Stimulated activated CD8-positive, alpha-beta memory T cell treated with anti-CD3 and anti-CD28 coated beads, Interleukin-15, amount 100 ng/mL, for 24 hours (primary cell): ENCODE measurements at places on chromosomes 4 and X.

DNA sequence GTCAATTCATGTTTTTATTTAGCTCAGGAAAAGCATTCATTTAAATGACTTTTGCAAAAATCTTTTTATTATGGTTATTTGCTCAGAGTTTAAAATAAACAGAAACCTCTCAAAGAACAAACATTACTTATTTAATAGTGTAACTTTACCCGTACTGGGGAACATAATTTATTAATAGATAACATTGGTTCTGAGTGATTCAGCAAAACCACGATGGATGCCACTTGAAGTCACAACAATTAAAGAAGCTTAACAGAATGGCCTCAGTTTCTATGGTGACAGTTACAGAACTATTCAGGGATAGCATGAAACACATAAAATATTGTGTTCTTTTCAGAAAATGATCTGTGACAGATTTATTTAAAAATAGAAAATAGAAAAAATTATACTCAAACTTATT, 368.7 kb downstream of the CCSER1 start:
- no peak for DNase-seq

DNA sequence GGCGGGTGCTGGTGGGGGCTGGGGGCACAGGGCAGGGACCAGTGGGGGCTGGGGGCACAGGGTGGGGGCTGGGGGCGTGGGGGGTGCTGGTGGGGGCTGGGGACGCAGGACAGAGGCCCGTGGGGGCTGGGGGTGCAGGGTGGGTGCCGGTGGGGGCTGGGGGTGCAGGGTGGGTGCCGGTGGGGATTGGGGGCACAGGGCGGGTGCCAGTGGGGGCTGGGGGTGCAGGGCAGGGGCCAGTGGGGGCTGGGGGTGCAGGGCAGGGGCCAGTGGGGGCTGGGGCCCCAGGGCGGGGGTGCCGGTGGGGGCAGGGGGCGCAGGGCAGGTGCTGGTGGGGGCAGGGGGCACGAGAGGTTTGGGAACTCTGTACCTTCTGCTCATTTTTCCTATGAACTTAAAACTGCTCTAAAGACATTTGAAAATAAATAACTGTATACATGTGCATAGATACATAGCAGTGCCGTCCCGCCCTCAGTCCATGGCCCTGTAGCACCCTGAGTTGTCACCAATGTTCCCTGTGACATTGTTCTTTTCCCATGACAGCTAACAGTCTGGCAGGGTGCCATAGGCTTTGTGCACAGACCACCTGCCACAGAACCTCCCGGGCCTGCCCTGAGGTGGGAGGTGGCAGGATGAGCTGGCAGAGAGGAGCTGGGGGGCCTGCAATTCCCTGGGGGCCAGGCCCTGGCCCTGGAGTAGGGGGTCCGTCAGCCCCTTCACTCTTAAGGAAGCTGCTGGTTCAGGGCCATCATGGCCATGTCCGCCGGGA, 35.6 kb upstream of the ADRA2C start:
- no peak for DNase-seq

GRCh38 chr4:41043465-41043864, 170.9 kb downstream of the APBB2 start:
- no peak for DNase-seq

DNA sequence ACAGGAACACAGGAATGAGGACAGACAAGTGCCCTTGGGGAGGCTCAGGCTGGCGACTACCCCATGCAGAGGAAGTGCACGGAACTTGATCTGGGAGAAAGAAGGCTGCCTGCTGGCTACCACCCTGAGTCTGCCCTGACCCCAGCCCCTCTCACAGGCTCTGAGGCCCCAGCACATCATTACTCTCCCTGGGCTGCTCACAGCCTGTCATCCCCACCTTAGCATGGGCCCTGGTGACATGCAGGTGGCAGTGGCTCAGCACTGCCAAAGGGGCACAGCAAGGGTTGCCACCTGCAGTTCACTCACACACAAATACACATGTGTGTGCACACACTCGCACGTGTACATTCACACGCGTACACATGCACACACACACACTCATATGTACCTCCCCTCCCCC, 26.1 kb upstream of the MAMLD1 start:
- no peak for DNase-seq

DNA sequence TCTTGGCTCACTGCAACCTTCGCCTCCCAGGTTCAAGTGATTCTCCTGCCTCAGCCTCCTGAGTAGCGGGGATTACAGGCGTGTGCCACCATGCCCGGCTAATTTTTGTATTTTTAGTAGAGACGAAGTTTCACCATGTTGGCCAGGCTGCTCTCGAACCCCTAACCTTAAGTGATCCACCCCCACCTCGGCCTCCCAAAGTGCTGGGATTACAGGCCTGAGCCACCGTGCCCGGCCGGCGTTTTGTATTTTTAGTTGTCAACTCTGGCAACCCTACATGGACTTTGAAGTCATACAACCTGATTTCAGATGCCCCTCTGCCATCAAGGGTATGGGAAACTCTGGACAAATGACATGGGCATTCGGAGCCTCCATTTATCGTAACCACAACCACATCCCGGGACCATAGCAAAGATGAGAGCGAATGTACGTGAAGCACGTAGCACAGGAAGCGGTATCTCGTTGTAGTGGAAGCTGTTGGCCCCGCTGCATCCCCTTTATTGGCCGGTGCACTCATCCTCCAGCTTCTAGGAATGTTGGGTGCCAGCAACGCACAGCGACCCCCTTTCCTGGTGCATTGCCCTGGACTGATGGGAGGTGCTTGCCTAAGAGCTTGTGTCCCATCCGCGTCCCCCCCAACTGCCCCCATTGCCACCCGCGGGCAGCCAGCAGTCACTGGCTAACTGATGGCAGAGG, 109.2 kb downstream of the PHKA2 start:
- DNase-seq = no peak

DNA sequence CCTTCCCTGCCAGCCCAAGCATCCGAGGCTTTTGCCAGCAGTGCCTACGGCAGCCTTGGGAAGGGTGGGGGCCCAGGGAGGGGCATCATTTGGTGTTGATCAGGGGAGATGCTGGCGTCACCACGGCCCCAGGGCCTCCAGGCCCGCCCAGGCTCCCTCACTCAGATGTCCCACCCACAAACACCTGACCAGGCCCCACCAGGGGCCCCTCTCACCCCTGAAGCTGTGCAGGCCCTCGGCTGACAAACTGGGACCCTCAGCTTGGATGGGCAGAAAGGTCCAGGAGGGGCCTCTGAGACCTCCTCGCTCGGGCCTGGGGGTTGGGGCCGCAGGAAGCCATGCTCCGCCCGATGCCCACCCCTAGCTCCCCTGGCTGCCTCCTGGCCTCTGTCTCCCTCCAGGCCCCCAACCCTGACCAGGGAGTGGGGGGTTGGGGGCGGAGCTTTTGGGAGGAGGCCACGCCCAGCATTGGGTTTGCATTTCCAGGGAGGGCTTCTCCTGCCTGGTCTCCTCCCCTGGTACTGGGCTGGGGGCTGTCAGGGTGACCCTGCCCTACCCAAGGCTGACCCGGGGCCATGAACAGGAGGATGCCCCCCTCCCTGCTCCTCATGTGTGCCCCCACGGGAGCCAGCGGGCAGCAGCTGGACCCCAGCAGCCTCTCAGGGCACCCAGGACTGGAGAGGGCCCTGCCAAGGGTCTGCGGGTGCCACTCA, 33.4 kb upstream of the SPON2 start:
- DNase-seq = no peak

DNA sequence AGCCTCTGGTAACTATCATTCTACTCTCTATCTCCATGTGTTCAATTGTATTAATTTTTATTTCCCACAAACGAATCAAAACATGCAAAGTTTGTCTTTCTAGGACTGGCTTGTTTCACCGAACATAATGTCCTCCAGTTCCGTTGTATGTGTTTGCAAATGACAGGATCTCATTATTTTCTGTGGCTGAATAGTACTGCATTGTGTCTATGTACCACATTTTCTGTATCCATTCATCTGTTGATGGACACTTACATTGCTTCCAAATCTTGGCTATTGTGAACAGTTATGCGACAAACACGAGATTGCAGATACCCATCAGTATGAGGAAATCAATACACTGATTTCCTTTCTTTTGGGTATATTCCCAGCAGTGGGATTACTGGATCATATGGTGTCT, 8.4 kb upstream of the LDOC1 start:
- no peak for DNase-seq

DNA sequence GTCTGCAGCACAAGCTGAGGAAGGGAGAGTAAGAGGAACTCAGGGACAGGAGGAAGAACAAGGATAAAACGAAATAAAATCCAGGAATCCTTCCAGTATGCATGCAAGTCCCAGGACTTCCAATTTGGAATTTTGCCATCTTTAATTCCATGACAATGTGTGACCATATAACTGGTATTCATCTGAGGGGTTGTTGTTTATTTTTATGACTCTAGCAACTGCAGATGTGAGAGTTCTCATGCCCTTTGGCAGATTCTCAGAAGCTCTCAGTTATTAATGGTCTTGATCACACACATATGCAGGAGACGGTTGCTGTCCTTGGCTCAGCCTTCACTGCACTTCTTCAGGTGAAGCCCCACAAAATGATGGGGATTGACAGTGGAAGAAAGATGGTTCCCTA, 148.2 kb downstream of the SMIM20 start:
- no peak for DNase-seq

GRCh38 chrX:25536307-25536970, 520.7 kb upstream of the ARX start:
- DNase-seq = no peak

- DNase-seq = no peak
These were observed 173.8 kb downstream of the ADGRL3 start for GRCh38 chr4:61373901-61374440.

- no peak for DNase-seq
These were observed 51.6 kb downstream of the SCFD2 start for GRCh38 chr4:53314252-53314651.

GRCh38 chr4:138062929-138063328, 179.2 kb downstream of the SLC7A11 start:
- DNase-seq = no peak

DNA sequence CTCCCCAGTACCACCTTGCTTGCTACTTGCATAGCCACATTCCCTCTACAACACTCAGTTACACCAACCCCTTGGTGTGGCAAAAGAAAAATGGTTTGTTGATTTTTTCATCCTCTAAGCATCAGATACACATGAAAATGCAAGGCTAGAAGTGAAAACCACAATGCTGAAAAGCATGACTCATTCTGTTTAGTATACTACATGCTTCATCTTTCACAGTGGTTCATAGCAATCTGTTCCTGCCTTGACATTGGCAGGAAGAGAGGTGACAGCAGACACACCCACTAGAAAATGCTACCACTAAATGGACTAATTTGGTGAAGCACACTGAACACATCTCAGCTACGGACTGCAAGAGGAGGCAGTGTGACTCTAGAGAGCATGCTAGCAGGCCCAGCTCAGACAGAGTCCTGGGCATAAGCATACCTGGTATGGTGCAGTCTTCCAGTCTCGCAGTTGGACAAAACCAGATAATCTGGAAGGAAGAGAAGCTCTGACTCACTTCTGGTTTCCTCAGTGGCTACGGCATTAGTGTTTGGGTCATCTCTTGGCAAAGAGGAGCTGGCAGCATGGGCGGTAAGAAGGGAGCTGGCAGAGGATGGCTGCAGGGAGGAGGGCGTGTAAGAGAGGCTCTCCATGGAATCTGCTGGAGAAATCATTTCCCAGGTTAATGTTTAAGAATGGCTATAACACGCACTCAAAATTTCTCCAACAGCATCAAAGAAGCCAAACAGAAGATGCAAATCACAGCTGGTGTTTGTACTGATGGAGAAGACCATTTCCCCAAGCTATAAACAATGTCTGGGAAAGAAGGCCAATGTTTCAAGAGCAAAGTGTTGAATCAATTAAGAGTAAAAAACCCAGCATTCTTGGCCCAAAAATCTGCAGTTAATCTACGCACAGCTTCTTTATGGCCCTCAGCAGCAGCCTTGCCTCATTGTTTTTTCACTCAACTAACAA, 37.8 kb downstream of the GAB3 start:
- DNase-seq = no peak

- DNase-seq = no peak
These were observed 53.3 kb downstream of the RFC1 start for GRCh38 chr4:39312816-39313215.

GRCh38 chr4:10605746-10606482, 78.7 kb downstream of the CLNK start:
- DNase-seq = no peak

DNA sequence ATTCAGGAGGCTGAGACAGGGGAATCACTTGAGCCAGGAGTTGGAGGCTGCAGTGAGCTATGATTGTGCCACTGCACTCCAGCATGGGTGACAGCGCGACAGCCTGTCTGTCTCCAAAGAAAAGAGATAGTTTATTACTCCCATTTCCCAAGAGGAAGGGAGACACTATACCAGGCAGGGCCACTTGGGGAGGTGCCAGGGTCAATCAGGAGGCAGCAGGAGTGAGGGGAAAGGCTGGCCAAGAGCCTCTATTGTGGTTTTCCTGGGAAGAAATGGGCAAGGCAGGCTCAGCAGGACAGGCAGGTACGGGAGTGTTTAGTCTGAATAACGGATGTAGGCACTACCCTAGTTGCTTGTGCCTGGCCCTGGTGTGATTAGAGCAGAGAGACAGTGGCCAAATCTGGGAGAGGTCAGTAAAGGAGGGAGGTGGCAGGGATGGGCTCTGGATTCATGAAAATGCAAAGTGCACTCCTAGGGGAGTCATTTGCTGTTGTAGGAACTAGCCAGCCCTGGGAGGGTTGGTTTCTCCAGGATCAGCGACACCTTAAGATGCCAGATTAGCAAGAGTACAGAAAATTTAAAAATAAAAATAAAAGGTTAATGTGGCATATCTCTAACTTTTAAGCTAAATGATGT, 20.2 kb upstream of the CDKN2AIP start:
- no peak for DNase-seq
